ENCODE measurements at places on chromosomes 2 and 18.

GRCh38 chr2:236114959-236115358 is 53.2 kb downstream of the GBX2 start:
- no peak for DNase-seq

GRCh38 chr2:215535741-215536140 is 99.9 kb upstream of the FN1 start:
- DNase-seq: peak; percentile 79

DNA sequence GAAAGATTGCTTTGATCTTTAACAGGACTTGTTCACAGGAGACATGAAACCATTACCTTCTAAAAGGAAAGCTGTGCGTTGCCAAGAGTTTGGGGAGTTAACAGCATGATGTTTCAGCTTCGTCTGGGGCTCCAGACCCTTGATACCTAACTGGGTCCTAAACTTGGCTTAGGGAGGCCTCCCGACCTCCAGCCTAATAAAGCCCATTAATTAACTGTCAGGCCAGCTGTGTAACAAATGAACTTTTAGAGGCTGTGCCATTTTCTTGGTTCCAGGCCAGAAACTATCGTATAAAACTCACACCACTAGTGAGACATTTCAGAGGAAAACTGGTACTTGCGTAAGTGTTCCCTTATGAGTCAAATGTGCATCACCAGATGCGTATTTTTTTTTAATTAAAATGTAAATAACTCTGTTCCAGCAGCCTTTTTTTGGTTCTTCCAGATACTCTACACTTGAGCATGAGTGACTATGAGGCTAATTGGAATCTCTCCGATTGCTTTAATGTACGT is 236.5 kb downstream of the BCL2 start:
- no peak for DNase-seq

DNA sequence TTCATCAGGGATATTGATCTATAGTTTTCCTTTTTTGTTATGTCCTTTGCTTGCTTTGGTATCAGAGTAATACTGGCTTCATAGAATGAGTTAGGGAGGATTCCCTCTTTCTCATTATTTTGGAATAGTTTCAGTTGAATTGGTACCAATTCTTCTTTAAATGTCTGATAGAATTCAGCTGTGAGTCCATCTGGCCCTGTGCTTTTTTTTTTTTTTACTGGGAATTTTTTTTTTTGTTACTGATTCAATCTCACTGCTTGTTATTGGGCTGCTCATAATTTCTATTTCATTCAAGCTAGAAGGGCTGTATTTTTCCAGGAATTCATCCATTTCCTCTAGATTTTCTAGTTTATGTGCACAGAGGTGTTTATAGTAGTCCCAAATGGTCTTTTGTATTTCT is 103.9 kb downstream of the RND3 start:
- no peak for DNase-seq

- DNase-seq: peak; percentile 47
Measured at GRCh38 chr2:45882707-45883602, 231.5 kb downstream of the PRKCE start.

- DNase-seq: no peak
Measured at GRCh38 chr2:241799522-241800197, 9.3 kb upstream of the NEU4 start.

GRCh38 chr2:40103163-40103562 is 324.1 kb upstream of the THUMPD2 start:
- DNase-seq: peak; percentile 92
